ENCODE measurements at places on chromosomes 1 and 21.

DNA sequence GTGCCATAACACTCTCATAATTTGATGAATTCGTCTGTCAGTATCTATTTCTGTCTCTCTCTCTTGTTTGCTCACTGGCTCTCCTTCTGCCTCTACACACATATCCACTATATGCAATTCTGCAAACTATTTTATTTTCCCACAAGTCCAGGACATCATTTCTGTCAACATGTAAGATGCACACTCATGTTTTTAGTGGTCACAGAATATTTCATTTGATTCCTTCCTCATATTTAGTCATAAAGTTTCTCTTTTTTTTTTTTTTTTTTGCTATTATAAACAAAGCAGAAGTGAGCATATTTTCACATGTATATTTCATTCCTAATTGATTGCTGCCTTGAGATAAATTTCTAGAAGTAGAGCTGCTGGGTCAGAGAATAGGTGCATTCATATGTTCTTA is 165.3 kb downstream of the PGBD5 start:
- DNase-seq: no peak

DNA sequence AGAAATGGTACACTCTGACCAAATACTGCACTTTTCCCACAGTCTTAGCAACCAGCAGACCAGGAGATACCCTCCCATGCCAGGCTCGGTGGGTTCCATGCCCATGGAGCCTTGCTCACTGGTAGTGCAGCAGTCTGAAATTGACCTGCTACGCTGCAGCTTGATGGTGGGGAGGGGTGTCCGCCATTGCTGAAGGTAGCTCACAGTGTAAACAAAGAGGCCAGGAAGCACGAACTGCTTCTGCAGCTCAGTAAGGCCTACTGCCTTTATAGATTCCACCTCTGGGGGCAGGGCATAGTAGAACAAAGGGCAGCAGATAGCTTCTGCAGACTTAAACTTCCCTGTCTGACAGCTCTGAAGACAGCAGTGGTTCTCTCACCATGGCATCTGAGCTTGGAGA is 12.3 kb upstream of the IFI44L start:
- DNase-seq: no peak

DNA sequence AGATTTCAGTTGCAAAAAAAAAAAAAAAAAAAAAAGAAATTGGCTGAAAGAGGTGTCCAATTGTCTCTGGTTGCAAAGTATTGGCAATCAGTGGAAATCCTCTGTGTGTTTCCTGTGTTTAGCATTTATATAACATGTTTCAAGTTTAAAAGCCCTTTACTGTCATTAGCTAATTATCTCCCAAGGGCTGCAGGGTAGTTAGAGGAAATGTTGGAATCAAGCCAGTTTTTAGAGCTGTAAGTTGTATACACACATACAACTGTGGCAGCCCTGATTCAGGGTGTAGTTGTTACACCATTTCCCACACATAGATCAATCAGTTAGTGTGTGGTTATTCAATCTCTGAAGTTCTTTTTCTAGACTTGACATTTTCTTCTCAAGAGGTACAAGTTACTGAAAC is 8.9 kb upstream of the ZNF326 start:
- no peak for DNase-seq

DNA sequence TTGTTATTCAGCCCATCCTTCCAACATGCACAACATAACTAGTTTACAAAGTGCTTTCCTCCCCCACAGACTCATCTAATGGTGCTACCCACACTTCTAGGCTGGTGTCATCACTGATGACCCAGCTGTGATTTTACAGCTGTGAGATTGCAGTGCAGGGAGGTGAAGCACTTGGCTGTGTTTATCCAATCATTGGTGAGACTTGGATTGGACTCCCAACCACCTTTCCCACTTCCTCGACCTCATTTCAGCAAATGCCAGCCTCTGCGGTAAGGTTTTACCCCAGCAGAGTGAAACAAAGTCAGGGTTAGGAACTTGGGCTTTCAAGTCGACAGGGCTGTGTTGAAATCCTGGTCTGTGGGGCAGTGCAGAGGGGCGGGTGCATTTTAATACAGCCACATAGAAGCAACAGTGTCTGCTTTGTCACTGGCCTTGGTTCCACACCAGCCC is 22.1 kb downstream of the ECHDC2 start:
- DNase-seq: no peak

- no peak for DNase-seq
These were observed 118.5 kb downstream of the ITSN1 start for GRCh38 chr21:33760641-33761440.

- no peak for DNase-seq
These were observed 10.8 kb downstream of the HHAT start for GRCh38 chr1:210339500-210339899.

DNA sequence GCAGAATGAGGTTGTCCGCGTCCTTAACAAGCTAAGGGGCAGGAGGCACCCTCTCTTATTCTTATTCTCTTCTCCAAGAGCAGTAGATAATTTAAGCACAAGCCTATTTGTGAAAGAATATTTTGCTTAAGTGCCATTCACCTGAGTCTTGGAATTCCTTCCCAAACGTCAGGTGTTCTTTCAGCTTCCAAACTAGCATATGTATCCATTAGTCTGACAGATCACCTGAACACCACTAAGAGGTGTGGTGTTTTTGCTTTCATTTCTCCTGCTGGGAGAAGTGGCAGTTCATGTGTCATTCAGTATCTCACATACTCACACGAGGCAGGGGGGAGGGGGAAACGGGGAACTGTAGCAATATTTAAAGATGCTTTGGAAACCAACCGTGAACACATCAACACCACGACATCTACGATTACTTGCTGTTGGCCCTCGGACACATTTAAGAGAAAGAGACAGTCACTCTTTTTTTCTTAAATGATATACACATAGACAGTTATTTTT is 45.5 kb upstream of the RBM15 start:
- no peak for DNase-seq

DNA sequence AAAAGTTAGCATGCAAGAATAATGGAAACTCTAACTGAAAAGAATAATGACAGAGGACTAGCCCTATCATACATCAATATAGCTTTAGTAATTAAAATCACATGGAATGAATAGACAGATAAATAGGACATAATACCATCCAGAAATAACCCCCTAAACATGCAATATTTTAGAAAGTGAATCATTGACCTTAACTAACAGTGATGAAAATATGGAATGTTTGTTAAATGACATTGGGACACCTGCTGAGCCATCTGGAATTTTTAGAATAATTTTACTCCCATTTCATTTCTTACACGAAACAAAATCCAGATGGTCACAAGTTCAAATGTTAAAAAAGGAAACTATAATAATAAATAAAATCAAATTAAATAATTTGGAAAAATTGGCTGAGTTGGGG is 53.1 kb upstream of the FMO3 start:
- DNase-seq: no peak

Measured in neural progenitor cell (in vitro differentiated cells).